ENCODE measurements at places on chromosomes 12 and 14. TPM values are rescaled to one million over a fixed set of nuclear protein-coding genes. Genes with fewer than 3 reads are reported as not detected.

DNA sequence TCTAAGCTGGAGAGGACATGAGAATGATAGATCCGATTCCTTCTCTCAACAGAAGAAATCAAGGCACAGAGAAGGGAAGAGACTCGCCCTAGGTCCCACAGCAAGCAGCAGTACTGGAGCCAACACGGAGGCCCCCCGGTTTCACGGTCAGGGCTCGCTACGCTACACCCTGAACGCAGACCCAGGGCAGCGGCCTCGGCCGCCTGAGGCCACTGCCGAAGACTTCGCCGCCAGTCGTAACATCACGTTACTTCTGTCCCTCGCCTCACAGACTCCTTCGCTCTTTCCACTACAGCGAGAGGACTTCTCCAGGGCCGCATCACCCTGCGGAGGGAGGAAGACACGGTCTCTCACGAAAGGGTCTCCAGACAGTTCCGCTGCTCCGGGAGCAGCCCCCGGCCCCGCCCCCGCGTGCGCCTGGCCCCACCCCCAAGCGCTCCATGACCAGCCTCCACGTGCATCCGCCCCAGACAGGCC is 411 bp upstream of the DCAF4 start:
- no peaks in the 10 kb centered on the region for H3K36me3 ChIP-seq
- H3K27ac ChIP-seq: peak overlapping the region; percentile 85
- H3K27me3 ChIP-seq: no peaks in the 10 kb centered on the region
- peak overlapping the region; percentile 68 for H3K4me3 ChIP-seq
- no peak for DNase-seq

GRCh38 chr14:99073431-99073830 is 198.6 kb downstream of the BCL11B start:
- DNase-seq: no peak
- no peak overlapping the region for H3K27ac ChIP-seq
- no peaks in the 10 kb centered on the region for H3K27me3 ChIP-seq

DNA sequence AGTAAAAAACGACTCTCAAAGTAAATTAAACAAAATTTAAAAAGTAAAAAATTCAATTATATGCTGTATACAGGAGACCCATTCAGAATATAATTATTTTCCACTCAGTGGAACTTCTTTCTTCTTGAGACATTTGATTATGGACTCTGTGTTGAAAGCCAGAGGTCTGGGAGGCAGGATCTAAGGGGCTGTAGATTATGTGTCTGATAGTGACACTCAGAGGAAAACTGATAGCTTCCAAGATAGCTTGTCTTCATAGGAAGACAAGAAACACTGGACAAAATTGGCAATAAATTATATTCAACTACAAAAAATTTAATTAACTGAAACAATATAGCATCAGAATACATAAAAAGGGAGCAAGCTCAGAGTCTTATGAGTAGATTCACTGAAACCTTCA is 135.8 kb downstream of the KITLG start:
- no peak overlapping the region for H3K4me3 ChIP-seq
- H3K27ac ChIP-seq: no peak overlapping the region
- H3K27me3 ChIP-seq: no peaks in the 10 kb centered on the region

The SCARB1 gene
- total RNA-seq: 14.9 TPM

The DPF3 gene
- total RNA-seq: 14.7 TPM

All from right atrium auricular region (tissue), 2 donors.